Fibroblast of lung (primary cell): ENCODE measurements at places on chromosomes 13 and 19.
A peak's percentile ranks its signal among the peaks of the same experiment; 100 is the strongest.

DNA sequence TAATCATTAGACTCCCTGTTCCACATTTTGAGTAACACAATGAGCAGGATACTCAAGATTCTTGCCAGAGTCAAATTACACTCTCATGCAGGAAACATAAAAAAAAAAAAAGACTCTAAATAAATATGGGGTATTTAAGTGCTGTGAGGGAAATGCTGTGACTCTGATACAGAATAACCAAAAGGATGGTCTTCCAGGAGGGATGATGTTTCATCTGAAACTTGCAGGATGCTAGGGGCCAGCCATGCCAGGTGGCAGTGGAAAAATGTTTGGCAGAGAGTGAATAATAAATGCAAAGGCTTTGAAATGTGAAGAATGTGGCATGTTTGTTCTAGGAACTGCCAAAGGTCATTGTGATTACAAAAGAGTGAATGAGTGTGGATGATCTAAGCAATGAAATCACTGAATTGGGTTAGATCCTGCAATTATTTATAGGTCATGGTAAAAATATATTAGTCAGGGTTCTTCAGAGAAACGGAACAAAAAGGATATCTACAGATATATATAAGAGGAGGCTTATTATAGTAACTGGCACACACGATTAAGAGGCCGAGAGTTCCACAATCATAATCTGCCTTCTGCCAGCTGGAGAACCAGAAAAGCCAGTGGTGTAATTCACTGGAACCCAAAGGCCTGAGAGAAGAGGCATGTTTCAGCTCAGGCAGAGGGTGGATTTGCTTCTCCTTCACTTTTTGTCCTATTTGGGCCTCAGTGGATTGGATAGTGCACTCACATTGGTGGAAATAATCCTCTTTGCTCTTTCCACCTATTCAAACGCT is 1832.8 kb upstream of the MIR17HG start:
- peak; percentile 83 for DNase-seq

DNA sequence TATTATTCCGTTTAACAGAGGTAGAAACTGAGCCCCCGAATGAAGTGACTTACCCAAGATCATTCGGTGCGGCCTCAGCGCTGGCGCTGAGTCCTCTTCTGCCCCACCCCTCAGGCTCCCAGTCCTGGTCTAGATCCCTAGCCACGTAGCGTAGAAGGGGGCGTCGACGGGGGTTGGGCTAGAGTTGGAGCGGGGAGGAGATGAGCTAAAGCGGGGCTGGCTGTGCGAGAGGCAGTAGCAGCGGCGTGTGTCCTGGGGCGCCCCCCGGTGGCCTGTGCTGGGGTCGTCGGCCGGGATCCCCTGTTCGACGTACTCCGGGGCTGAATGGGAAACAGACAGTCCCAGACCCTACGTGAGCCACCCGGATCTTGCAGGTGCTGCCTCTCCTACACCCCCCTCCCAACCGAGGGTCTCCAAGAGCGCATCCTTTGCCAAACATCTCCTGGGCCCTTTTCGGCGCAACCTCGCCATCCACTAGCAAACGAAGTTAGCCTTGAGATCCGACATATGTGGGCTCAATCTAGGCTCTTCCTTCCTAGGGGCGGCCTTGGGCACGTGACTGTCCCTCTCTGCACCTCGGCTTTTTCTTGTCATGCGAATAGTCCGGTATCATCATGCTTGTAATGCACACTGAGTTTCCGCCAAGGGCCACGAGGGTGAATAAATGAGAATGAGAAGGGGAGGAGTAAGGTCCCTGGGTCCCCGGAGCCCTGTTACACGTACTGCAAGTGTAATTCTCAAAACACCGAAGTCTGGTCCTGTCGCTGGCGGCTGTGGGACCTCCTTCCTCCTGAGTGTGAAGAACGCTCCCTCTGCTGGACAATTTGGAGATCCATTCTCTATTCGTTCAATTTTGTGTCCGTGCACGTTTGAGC is 47.7 kb downstream of the CYP4F22 start:
- DNase-seq, result peak; percentile 86

DNA sequence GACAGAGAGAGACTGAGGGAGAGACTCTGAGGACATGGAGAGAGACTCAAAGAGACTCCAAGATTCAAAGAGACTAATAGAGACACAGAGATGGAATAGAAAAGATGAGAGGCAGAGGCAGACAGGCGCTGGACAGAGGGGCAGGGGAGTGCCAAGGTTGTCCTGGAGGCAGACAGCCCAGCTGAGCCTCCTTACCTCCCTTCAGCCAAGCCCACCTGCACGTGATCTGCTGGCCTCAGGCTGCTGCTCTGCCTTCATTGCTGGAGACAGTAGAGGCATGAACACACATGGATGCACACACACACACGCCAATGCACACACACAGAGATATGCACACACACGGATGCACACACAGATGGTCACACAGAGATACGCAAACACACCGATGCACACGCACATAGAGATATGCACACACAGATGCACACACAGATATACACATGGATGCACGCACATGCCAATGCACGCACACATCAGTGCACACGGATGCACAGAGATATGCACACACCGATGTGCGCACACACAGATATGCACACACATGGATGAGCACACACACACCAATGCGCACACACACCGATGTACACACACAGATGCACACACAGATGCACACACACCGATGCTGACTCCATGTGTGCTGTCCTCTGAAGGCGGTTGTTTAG is 3.3 kb upstream of the F10 start:
- DNase-seq, result no peak

DNA sequence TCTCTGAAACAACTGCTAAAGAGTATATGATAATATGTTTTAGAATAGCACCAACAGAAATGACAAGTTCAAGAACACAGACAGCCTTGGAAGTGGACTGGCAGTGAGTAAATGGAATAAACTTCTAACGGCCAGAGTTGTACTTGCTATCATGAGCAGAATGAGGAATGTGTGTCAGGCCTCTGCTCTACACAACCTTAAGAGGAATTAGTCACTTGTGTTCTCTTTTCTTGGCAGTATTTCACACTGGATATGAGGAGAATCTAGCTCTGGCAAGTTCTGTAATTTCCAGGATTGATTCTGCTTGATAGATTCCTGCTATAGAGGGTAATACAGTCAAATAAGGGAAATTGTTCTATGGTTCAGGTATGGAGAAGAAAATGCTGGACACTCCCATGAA is 757.3 kb downstream of the EFNB2 start:
- DNase-seq, result peak; percentile 33

DNA sequence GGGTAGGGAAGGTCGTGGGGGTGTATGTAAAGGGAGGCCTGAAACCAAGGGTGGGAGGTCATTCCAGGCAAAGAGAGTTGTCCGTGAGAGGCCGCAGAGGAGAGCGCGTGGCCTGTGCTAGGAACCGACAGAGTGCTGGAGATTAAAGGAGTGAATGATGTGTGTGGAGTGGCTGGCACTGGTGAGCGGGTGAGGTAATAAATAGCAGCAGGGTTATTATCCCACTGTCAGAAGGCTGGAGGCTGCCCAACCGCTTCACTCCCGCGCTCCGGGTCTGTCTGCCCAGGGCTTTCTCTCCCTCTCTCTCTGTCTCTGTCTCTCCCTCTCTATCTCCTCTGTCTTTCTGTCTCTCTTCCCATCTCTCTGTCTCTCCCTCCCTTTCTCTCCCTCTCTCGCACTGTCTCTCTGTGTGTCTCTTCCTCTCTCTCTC is 17.4 kb downstream of the ZNF579 start:
- peak; percentile 24 for DNase-seq

GRCh38 chr13:113845055-113845454 is 18.8 kb downstream of the GAS6 start:
- no peak for DNase-seq

DNA sequence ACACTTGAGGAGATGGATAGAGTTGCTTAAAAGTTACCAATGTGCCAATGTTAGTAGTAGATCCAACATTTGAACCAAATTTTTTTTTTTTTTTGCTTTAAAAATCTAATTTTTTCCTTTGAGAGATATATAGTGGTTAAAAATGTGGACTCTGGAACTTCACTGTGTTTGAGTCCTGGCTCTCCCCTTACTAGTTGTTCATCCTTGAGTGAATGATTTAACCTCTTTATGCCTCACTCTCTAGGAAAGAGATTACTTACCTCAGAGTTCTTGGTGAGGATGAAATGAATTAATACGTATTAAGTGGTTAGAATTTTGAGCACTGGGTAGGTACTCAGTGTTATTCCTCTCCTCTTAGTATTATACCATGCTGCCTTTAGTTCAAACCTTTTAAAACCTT is 24.3 kb downstream of the PDS5B start:
- no peak for DNase-seq

- no peak for DNase-seq
Observed at GRCh38 chr13:31016342-31017325, 84.2 kb downstream of the TEX26 start.

GRCh38 chr19:16442386-16443276 is 29.1 kb downstream of the EPS15L1 start:
- DNase-seq, result no peak

DNA sequence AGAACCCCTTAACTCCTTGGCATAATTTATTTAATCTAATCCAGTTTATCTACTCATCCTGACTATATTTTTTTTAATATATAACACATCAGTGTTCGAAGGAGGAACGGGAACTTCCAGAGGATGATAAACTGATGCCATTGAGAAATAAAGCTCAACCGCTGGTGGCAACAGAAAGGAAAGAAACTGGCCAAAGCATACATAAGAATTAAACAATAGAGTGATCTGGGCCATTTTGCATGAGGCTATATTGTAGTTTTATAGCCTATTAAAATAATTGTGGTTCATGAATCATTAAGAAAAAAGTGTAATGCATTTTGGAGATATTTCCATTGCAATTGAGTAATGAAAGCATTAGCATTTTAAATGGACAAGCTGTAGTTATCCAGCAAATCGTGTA is 94.2 kb downstream of the FRY start:
- DNase-seq, result peak; percentile 14

GRCh38 chr13:65036999-65037398 is 2193.1 kb downstream of the PCDH9 start:
- DNase-seq, result peak; percentile 7

DNA sequence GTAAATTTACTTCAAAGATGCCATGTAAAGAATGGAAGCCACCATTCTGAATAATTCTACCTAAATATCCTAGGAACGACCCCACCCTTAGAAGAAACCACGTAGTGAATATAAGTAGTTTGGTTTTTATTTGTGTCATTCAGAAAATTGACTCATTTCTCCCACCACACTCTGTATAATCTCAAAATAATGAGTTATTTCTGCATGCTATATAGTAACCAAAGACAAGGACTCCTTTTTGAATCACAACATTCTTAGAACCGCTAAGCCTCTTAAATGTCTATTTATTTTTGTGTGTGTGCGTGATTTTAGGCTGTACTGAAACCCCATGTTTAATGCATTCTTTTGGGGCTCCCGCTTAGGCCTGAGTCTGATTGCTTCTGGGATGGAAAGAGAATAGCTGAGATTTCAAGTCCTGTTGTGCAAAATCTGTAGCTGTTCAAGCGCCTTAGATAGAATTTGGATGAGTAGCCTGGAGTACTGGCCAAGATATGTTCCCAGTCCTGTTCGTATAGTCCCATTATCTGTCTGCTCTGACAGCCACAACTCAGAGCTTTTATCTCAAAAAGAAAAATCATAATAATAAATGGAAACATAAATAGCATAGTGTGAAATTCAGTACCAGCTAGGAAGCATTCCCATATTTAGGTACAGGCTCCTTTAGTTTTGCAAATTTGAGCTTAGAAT is 532.4 kb upstream of the NBEA start:
- no peak for DNase-seq

DNA sequence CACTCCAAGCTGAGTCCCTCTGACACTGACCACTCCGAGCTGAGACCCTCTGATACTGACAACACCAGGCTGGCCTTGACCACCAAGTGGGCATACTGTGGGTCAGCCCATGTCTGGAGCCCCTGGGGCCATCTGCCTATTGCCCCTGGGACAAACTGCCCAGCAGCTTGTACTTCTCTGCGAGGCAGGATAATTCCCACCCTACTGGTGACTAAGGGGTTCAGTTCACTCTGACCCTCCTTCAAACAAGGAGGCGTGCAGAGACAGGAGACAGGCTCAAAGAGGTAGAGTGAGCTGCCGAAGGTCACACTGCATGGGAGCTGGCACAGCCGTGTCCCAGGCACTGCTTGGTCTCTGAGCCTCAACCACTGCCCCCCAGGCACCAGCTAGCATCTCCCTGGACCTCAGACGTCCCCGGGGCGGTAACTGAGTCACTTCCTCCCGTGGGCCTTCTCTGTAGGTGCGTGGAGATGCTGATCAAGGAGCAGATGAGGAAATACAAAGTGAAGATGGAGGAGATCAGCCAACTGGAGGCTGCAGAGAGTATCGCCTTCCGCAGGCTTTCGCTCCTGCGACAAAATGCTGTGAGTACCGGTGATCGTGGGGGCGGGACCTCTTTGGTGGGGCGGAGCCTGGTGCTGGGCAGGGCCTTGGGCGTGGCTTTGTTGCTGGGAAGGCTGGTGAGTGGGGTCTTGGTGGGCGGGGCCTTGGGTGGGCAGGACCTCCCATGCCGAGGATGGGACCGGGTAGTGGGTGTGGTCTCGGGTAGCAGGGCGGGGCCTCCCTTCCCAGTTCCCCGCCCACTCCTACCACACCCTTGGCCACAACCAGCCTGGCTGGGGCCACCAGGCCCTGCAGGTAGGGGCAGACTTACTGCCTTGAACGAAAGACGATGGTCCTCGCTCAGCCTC is 5.8 kb upstream of the USE1 start:
- DNase-seq, result peak; percentile 16

- DNase-seq, result no peak
Observed at GRCh38 chr13:23205807-23206206, 25.0 kb downstream of the SGCG start.

GRCh38 chr19:41862445-41862986 is 2.5 kb downstream of the RPS19 start:
- DNase-seq, result no peak

DNA sequence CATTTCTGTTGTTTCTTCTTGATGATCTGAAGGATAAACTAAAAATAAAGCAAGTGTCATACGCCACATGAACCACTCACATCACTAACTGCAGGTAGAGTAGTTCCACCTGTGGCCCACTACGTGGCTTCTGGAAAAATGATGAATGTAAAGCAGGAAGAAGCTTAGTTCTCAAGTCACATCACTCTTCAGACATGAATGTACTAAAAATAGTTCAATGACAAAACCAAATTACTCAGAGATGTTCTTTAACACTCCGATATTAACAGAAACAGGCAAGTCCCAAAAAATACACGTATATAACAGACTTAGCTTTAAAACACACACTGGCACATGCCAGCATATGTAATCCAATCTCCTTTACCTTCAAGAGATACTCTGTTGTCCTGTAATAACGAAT is 21.6 kb downstream of the RAB20 start:
- no peak for DNase-seq

DNA sequence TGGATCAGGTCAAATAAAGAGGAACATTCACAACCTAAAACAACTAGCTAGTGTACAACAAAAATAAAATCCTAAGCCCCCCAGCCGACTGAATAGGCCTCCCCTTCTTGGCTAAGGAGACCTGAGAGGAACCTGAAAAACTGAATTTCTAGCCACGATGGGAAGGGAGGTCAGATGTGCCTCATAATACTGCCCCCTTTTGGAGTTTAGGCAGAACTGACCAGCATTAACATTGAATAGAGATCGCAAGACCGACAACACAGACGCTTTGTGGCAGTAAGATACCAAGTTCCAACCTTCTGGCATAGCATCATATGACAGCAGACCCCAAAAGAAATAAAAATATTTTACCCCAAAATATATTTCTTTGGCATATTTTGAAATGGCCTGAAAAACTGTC is 15.9 kb downstream of the CBY2 start:
- DNase-seq, result peak; percentile 32
